ENCODE measurements at places on chromosomes 2 and 18. TPM values are rescaled to one million over a fixed set of nuclear protein-coding genes. Genes with fewer than 3 reads are reported as not detected.
A peak's percentile ranks its signal among the peaks of the same experiment; 100 is the strongest.

- no peak overlapping the region for H3K27ac ChIP-seq
- peaks cover 27% of the 10 kb centered on the region for H3K4me1 ChIP-seq
- H3K27me3 ChIP-seq: no peaks in the 10 kb centered on the region
- DNase-seq: no peak
- H3K36me3 ChIP-seq: no peaks in the 10 kb centered on the region
Observed at GRCh38 chr18:32425466-32425865, 45.2 kb downstream of the GAREM1 start.

GRCh38 chr18:58862356-58862755 lies 2.3 kb upstream of the ZNF532 start:
- no peak for DNase-seq
- peak overlapping the region; percentile 57 for H3K4me3 ChIP-seq
- no peaks in the 10 kb centered on the region for H3K27me3 ChIP-seq
- peaks cover under 1% of the 10 kb centered on the region for H3K36me3 ChIP-seq

DNA sequence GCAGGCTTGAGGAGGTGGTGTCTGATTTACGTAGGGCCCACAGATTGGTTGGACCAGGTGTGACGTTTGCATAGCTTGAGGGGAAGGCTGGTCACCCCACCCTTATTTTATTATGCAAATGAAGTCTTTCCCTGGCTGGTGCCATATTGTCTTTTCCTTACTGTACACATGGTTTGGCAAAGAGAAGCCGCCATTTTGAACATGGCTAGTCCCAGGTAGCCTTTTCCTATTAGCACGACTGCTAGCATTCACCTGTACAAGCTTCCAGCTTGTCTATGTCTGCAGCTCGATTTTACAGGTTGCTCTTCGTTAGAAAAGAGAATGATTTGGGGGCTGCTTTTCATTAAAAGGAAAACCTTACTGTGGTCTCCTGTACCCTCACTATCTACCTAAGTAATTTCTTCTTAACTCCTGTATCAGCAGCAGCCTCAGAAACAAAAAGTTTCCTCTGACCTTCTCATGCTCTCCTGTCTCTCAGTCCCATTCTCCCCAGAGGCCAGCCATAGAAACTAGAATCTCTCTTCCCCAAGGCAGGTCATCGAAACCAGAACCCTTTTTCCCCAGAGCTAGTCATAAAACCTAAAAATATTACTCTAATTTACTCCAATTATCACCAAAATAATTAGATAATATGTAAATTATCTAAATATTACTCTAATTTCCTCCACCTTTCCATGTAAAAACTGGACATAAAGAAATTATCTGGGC lies 151.8 kb downstream of the B3GNT2 start:
- H3K4me1 ChIP-seq: no peaks in the 10 kb centered on the region
- H3K27ac ChIP-seq: no peak overlapping the region
- H3K36me3 ChIP-seq: no peaks in the 10 kb centered on the region
- no peak for DNase-seq
- no peaks in the 10 kb centered on the region for H3K27me3 ChIP-seq

Gene VSNL1
- total RNA-seq: 1.6 TPM

GRCh38 chr18:28359176-28359575 lies 182.2 kb upstream of the CDH2 start:
- no peak for DNase-seq
- no peaks in the 10 kb centered on the region for H3K4me1 ChIP-seq
- H3K27ac ChIP-seq: no peak overlapping the region
- H3K4me3 ChIP-seq: no peak overlapping the region
- H3K27me3 ChIP-seq: no peaks in the 10 kb centered on the region

GRCh38 chr18:11155034-11155759 lies 5.8 kb upstream of the PIEZO2 start:
- no peak overlapping the region for H3K4me3 ChIP-seq
- DNase-seq: no peak
- no peaks in the 10 kb centered on the region for H3K4me1 ChIP-seq
- peaks cover 17% of the 10 kb centered on the region for H3K27me3 ChIP-seq

GRCh38 chr2:14385043-14385442 lies 247.5 kb upstream of the LRATD1 start:
- no peaks in the 10 kb centered on the region for H3K4me1 ChIP-seq
- H3K4me3 ChIP-seq: no peak overlapping the region
- DNase-seq: no peak
- H3K27ac ChIP-seq: no peak overlapping the region

- H3K4me3 ChIP-seq: peak overlapping the region; percentile 82
- H3K4me1 ChIP-seq: peaks cover 36% of the 10 kb centered on the region
- no peaks in the 10 kb centered on the region for H3K36me3 ChIP-seq
- no peaks in the 10 kb centered on the region for H3K27me3 ChIP-seq
- peak overlapping the region; percentile 97 for H3K27ac ChIP-seq
- peak; percentile 47 for DNase-seq
Observed at GRCh38 chr2:134917360-134917865, 1.2 kb upstream of the CCNT2 start.

- H3K4me1 ChIP-seq: no peaks in the 10 kb centered on the region
- no peak overlapping the region for H3K27ac ChIP-seq
- no peak for DNase-seq
- H3K27me3 ChIP-seq: no peaks in the 10 kb centered on the region
- H3K36me3 ChIP-seq: no peaks in the 10 kb centered on the region
Observed at GRCh38 chr2:194700726-194701125, 956.3 kb upstream of the SLC39A10 start.

DNA sequence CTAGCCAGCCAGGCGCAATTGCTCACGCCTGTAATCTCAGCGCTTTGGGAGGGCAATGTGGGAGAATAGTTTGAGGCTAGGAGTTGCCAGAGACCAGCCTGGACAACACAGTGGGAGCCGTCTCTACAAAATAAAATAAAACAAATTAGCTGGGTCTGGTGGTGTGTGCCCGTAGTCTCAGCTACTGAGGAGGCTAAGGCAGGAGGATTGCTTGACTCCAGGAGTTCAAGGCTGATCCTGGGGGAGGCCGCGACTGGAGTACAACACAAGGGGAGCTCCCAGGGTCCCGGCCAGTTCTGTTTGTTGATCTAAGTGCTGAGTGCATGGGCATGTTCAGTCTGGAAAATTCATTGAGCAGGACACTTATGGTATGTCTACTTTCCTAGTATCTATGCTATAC lies 2.6 kb downstream of the ST3GAL5 start:
- peak overlapping the region; percentile 86 for H3K4me3 ChIP-seq
- H3K27ac ChIP-seq: peak overlapping the region; percentile 40
- H3K27me3 ChIP-seq: no peaks in the 10 kb centered on the region
- DNase-seq: no peak
- no peaks in the 10 kb centered on the region for H3K36me3 ChIP-seq
- H3K4me1 ChIP-seq: peaks cover 56% of the 10 kb centered on the region

DNA sequence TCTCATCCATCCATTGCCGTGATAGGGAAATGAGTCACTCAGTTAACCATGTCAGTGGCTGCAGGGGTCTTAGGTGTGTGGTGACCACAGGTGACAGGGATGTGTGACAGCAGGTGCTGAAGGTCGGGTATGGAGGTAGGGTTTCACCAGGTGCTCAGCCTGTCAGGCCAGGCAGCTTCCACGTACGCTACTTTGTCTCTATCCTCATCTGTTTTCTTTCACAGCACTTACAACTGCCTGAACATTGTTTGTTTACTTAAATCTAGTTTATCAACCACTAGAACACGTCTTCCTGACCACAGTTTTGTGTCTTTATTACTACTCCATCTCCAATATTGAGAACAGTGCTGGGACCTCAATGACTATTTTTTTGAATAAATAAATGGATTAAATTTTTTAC lies 11.4 kb upstream of the UXS1 start:
- DNase-seq: no peak
- no peaks in the 10 kb centered on the region for H3K4me1 ChIP-seq
- H3K4me3 ChIP-seq: no peak overlapping the region
- H3K27me3 ChIP-seq: no peaks in the 10 kb centered on the region
- no peak overlapping the region for H3K27ac ChIP-seq

Data from lower lobe of right lung (tissue), 2 donors.